SHP77 treated with DMSO at 0.1 percent for 48 hours (cell line): ENCODE measurements at places on chromosomes 4 and X.

DNA sequence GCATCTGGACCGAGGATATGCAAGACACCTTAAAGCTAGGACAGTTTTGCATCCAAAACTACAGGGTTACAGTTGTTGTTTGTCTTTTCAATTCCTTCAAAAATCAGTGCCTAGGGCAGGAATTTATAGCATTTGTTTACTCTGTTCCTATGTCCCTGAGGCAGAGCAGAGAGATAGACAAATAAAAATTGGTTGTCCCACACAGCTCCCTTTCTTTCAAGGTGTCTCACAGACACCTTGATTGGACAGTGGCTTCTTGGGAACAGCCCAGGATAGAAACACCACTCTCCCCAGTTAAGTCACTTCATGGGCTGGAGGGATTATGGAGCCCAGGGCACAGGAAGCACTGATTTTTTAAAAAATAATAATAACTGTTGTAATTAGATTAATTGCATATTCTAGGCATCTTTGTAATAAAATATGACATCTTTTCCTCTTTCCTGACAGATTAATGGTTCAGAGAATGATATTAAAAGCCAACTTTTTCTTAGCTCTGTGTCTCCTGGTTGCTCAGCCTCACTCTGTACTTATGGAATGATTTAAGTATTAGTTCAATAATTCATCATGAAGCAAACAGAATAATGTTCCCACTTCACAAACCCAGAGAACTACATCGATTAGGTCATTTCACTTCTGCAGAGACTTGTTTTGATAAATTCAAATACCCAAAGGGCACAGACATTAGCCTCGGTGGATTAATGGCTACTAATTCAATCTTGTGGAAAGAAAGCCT, 8.2 kb downstream of the MAGEB17 start:
- DNase-seq: no peak

- no peak for DNase-seq
Observed at GRCh38 chrX:100263650-100264049, 146.4 kb downstream of the PCDH19 start.

GRCh38 chr4:89781321-89781720, 55.6 kb downstream of the SNCA start:
- no peak for DNase-seq

DNA sequence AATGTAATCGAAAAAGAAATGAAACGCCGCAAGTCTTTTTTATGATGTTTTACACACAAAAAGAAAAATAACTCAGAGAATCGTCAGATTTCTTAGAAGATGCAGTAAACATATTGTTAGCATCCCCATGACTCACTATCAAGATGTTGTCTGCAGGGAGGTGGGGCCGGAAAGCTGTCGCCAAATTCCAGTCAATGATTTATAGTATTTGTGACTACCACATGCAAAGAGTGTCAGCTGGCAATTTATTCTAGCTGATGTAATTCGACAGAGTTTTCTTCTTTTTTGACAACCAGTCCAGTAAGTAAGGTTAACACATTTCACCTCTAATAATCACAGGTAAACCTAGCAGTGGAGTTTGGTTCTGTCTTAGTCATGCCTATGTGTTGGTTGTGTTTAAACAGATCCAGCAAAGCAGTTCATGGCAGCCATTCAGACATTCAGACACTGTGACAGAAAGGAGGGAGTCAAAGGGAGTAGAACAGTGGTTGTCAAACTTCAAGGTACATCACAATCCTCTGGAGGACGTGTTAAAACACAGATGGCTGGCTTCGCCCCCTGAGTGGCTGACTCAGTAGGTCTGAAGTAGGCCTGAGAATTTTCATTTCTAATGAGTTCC, 19.8 kb upstream of the PPP1R2C start:
- DNase-seq: no peak

GRCh38 chr4:13088726-13089658, 395.1 kb downstream of the RAB28 start:
- no peak for DNase-seq

GRCh38 chrX:30822068-30822681, 66.9 kb downstream of the TAB3 start:
- DNase-seq: no peak

GRCh38 chr4:54169176-54169575, 59.9 kb upstream of the PDGFRA start:
- no peak for DNase-seq

GRCh38 chrX:150313514-150313913, 49.6 kb upstream of the MAMLD1 start:
- no peak for DNase-seq

DNA sequence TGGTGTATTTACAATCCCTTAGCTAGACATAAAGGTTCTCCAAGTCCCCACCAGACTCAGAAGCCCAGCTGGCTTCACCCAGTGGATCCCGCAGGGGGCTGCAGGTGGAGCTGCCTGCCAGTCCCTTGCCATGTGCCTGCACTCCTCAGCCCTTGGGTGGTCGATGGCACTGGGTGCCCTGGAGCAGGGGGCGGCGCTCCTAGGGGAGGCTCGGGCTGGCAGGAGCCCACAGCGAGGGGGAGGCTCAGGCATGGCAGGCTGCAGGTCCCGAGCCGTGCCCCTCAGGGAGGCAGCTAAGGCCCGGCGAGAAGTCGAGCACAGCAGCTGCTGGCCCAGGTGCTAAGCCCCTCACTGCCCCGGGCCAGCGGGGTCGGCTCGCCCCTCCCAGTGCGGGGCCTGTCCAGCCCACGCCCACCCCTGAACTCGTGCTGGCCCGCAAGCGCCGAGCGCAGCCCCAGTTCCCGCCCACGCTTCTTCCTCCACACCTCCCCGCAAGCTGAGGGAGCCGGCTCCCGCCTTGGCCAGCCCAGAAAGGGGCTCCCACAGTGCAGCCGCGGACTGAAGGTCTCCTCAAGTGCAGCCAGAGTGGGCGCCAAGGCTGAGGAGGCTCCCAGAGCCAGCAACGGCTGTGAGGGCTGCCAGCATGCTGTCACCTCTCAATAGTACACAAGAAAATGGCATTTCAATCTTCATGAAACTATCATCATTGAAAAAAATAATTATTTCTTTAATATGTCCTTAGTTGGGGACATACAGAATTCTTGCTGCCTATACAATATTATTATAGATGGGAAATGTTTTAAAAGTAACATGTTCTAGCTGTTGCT, 189.1 kb downstream of the SLC7A11 start:
- no peak for DNase-seq

DNA sequence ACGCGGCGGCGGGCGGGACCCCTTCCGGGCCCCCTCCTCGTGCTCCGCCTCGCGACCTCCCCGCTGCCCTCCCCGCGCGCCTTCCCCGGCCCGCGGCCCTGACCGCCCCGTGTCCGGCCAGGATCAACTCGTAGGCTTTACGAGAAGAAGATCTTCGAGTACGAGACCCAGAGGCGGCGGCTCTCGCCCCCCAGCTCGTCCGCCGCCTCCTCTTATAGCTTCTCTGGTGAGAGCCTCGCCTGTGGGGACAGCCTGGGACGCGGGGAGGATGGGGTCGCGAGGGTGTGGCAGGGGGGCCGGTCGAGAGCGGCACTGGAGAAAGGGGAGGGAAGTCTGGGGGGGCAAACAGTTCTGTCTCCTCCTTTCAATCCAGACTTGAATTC, 465 bp downstream of the EMD start:
- DNase-seq: no peak

DNA sequence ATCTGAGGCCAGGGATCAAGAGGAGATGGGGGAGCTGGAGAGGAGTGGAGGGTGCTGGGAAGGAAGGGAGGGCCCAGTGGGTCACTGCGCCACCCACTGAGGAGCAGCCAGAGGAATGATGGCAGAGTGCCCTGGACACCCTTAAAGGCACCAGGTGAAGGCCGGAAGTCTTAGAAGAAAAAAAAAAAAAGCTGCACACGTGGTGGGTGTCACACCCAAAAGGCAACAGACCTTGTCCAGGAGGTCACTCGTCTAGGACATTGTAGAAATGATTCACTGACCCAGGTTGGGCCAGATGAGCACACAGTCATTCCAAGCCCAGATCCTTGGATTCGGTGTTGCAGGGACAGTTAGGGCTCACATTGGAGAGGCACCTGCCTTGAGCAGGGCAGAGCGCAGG, 93.5 kb upstream of the TRIM2 start:
- DNase-seq: no peak

DNA sequence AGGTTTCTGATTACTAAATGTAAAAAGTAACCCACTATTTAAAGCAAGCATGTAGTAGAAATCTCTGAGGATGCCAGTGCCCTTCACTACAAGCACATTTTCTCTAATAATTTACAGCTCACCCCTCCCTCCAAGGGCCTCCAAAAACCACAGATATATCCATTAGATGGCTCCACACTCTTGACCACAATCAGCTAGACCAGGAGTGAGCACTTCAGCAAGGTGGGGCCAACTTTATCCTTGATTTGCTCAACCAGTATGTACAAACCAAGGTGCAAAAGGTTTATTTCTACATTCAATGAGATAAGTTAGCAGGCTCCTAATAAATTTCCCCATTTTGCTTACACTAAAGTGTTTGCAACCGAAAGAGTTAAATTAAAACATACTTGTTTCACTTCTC, 35.8 kb downstream of the RFC1 start:
- DNase-seq: no peak

GRCh38 chrX:11750694-11751093, 7.3 kb upstream of the MSL3 start:
- no peak for DNase-seq

DNA sequence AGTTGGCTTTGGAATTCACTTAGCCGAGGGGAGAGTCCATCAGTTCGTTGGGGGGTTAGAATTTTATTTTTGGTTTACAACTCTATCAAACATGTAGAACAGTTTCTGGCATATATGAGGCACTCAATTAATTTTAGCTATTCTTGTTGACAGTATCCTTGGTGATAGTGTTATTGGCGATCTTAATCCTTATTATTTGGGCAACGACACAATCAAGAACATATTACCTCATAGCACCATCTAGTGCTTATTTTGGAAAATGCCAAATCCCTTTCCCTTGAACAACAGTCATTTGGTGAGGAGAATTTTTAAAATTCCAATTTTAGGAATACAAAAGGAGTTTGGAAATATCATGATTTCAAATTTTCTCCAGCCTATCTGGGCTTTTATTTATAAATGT, 17.9 kb upstream of the PGRMC1 start:
- DNase-seq: no peak

- DNase-seq: no peak
Observed at GRCh38 chr4:141524116-141524515, 112.3 kb upstream of the IL15 start.

DNA sequence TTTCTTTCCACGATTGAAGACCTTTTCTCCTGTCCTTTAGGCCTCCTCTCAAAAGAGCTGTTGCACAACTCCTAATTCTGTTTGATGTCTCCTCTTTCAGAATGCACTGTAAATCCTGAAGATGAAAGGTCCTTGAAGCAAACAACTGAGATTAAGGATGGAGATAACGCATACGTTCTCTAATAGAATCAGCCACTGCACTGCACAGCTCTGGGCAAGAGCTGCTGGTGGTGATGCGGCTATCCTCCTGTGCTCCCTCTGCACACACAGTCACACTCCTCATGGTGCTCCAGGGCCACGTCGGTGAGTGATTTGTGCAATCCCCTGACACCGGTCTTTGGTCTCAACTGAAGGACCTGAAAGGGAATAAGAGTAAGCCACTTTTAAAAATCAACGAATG, 208.7 kb downstream of the PDGFC start:
- no peak for DNase-seq
